ENCODE measurements at places on chromosomes 12 and 14.

- DNase-seq = no peak
Observed at GRCh38 chr12:116257215-116257614, 20.3 kb downstream of the MED13L start.

GRCh38 chr12:42097971-42098370 is 46.7 kb downstream of the GXYLT1 start:
- no peak for DNase-seq

DNA sequence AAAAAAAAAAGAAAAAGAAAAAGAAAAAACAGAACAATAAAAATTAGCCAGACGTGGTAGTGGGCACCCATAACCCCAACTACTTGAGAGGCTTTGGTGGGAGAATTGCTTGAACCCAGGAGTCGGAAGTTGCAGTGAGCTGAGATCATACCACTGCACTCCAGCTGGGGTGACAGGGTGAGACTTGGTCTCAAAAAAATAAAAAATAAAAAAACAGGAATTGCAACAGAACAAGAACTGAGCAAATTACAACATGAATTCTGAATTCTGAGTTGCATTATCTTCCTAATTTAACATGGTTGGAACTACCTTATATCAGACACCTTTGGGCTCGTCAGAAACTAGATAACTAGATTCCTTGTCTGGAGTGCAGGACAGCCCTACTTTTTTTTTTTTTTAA is 53.3 kb upstream of the NR2C1 start:
- DNase-seq = no peak

DNA sequence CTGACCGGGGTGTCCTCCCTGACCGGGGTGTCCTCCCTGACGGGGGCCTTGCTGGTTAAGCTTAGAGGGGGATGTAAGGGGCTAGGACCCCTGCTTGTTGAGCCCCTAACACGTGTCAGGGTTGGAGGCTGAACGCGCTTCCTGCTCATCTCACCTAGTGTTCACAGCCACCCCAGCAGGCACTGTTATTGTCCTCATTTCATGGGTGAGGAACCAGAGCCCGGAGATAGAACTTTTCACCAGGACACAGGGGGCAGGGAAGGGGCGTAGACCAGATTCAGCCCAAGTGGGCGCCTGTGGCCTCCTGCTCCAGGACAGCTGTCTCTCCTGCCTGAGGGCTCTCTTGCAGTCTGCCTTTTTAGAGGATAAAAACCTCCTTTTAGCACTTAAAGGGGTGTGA is 236.3 kb downstream of the GLT1D1 start:
- no peak for DNase-seq

DNA sequence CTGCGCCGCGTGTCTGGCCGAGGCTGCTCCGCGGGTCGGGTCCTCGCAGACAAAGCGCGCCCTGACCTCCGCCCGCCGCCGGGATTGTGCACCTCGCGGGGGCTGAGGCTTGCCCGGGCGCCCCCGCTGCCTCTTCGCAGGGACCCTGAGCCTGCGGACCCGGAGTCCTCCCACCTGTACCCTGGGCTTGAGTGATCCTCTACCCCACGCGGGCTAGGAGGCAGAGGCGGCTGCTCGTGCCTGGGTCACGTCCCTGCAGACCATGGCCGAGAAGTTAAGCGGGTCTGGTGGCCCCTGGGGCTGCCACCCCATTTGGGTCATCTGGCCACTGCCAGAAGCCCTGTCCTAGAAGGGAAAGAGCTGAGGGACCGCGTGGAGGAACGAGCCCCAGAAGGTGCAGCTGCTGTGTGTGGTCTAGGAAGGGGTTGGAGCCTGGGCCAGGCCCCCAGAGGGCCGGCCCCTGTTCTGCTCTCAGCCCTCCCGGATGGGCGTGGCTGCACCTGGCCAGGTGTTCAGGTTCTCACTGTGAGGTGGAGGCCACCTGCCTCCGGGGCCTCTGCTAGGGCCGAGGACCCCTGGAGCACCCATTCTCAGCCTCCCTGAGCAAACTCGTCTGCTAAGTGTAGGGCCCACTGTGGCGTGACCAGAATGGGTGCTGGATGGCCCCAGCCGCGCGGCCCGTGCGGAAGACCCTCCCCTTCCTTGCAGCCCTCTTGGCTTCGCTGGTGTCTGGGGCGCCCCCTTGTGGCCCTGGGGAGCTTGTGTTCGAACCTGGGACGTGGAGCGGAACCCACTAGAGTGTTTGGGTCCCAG is 49.6 kb downstream of the LRCOL1 start:
- DNase-seq = peak; percentile 60

DNA sequence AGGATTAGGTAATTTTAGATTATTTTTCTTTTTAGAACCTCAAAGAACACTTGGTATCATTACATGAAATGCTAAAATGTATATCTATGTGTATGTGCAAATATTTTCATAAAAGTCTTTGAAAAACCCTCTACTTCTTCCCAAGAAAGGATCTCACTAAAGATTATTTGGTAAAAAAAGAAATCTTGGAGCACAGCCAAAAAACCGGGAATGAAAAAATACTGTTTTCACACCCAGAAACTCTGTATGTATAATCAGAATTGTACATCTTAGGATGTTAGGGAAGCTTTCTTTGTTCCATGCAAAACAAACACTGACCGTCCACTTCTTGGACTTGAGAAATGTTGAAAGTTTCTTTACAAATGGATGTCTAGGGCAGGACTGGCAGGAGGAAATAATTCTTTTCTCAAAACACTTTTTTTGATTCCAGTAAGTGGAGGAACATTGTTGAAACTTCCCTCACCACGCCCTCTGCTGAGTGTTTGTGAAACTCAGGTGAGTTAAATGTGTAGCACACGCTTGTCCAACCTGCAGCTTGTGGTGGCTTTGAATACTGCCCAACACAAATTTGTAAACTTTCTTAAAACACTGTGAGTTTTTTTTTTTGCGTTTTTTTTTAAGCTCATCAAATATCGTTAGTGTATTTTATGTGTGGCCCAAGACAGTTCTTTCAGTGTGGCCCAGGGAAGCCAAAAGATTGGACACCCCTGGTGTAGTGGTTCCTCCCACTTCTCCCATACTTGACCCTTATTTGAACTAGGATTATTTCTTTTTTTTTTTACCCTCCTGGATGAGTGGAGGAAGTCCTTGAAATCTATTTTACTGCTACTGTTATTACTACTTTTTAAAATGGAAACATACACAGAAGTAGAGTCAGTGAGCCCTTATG is 26.6 kb downstream of the FBXO34 start:
- DNase-seq = no peak

DNA sequence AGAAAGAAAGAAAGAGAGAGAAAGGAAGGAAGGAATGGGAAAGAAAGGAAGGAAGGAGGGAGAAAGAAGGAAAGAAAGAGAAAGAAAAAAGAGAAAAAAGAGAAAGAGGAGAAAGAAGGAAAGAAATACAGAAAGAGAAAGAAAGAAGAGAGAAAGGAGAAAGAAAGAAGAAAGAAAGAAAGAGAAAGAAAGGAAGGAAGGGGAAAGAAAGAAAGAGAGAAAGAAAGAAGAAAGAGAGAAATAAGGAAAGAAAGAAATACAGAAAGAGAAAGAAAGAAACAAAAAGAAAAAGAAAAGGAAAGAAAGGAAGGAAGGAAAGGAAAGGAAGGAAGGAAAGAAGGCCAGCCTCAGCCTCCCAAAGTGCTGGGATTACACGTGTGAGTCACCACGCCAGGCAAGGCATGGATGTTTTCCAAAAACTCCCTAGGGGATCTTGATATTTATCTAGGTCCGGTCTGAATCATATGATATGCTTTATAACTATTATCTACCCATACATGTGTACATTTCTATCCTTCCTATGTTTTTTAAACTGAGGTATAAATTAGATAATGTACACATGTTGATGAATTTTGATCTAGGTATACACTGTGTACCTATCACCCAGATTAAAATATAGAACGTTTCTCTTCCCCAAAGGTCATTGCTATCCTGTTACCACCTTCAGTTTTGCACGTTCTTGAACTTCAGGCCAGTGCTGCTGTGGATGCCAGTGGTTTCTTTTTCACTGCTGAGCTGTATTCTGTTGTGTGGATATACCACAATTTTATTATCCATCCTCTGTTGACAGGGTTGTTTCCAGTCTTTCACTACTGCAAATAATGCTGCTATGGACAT is 177.9 kb downstream of the RBM19 start:
- DNase-seq = peak; percentile 67

DNA sequence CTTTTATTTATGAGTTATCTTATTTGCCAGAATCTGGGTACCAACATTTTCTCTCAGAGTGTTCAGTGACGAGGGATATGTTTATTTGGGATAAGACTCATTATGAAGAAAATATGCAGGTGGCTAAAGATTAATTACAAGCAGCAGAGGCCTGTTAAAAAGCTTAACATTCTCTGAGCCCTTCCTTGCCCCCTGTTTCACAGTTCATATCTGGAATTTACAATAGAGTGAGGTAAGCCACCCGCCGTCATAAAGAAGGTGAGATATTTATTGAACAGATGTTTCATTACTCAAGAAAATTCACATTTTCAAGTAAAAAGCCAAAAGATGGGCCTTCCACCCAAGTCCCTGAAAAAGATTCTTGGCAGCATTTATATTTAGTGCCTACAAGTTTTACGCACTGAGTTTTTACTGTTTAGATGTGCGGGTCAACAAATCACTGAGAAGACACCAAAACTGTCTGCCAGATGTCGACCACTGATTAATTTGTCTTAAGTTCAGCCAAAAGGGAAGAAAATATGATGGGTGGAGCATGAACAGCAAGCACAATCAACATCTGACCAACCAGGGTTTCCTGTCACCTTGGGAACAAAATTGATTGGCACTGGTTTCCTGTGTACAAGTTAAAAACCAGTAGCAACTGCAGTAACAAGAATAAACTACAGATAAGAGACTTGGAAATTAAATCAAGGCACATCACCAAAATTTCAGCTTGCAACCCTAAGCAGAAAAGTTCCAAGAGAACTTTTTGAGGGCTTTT is 85.5 kb upstream of the PTPRB start:
- peak; percentile 10 for DNase-seq

- DNase-seq = no peak
Observed at GRCh38 chr12:67764946-67765619, 116.5 kb downstream of the DYRK2 start.

- DNase-seq = no peak
Observed at GRCh38 chr12:66217342-66217917, 28.4 kb downstream of the IRAK3 start.

DNA sequence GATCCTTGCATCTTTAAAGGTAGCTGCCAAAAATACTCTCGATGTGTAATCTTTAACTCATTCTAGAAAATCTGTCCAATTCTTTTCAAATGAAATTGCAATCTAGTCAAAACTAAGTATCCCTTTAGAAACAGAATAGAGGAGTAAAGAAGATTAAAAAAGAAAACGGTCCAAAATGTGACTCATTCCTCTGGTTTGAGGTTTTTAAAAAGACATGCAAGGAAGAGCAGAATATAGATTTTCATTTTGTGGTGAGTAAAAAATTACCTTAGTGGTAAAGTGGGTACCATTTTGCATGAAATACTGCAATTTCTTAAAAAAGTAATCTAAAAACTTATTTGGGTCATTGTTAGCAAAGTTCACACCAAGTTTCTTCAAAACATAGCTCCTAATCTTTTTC is 108.4 kb downstream of the BRMS1L start:
- DNase-seq = no peak

GRCh38 chr12:43011383-43011926 is 421.9 kb upstream of the PRICKLE1 start:
- DNase-seq = no peak

GRCh38 chr12:65962921-65963861 is 138.9 kb downstream of the HMGA2 start:
- no peak for DNase-seq

GRCh38 chr14:50083467-50084337 is 32.7 kb downstream of the VCPKMT start:
- no peak for DNase-seq

DNA sequence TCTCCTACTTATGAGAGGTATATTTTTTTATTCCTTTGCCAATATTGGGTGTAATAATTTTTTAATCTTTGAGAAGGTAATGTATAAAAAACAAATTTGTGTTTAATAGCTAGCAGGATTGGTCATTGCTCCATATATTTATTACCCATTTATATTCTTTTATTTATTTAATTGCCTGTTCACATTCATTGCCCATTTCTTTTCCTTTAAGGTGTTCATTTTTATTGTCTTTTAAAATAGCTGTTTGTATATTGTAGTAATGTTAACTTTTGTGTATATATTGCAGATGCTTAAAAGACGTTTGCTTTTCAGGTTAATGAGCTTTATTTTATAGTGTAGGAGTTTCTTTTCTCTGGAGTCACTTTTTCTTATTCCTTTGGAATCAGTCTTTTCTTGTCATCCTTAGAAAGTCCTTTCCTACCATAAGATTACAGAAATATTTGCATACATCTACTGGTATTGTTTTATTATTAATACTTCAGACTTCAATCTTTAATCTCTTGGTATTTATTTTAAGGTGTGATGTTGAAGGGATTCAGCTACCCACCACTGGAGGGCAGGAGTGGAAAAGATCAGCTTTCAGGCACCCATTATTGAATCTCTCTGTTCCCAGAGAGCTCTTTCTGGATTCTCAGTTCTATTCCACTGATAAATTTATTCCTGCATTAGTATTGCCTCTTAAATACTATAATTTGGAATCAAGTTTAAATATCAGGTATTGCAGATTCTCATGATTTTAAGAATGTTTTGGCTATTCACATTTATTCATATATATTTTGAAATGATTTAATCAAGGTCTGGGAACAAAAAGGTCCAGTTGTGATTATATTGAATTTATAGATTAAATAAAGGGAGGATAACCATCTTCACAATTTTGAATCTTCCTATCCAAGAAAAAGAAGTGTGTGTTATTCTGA is 17.3 kb downstream of the PPM1A start:
- DNase-seq = no peak

- DNase-seq = no peak
Observed at GRCh38 chr14:104700225-104700651, 10.8 kb downstream of the INF2 start.

DNA sequence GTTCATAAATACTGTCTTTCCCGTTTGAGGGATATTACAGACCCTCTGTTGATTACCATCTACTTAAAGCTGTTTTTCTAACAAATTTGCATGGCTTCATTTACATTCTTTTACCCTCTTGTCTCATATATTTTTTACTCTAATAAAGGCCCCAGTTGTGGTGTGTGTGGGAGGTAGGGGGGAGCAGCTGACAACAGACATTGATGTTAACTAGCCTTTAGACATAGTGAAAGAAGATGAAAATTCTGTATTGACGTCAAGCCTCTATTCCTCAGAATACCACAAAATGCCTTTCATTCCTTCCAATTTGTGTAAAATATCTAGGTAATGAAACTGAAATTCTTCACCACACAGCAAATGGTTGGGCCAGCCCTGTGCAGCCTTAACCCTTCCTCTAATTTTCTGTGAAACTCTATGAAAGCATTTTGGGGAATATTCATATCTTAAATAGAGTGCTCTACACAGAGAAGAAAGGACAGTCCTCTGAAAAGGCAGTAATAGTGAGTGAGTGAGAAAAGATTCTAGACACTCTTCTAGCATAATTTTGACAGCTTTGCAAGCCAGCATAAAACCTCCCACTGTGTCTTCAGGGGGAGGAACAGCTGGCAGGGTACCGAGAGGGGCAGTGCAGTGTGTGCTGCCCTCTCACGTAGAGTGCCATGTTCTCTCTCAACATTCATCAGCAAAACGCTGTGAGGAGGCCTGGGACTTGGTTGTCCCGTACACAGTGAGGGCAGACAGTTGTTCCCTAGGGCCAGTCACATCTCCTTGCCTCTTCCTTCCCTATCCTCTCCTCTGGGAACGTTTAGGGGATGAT is 20.1 kb upstream of the CERS5 start:
- DNase-seq = peak; percentile 96

GRCh38 chr14:84485036-84485435 is 1044.9 kb upstream of the FLRT2 start:
- no peak for DNase-seq

Data from fibroblast of skin of right quadriceps (primary cell).